ENCODE measurements at places on chromosomes 3 and 15.
A peak's percentile ranks its signal among the peaks of the same experiment; 100 is the strongest.

DNA sequence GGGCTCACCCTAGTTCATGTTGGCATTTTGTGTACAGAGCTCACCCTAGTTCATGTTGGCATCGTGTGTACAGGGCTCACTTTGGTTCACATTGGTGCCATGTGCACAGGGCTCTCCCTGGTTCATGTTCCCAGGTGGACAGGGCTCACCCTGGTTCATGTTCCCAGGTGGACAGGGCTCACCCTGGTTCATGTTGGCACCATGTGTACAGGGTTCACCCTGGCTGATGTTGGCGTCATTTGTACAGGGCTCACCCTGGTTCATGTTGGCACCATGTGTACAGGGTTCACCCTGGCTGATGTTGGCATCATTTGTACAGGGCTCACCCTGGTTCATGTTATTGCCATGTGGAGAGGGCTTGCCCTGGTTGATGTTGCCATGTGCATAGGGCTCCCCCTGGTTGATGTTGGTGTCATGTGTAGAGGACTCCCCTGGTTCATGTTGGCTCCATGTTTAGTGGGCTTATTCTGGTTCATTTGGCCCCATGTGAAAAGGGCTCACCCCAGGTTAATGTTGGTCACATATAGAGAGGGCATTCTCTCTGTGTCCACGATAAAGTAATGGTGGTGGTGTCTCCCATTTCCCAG, 31.7 kb upstream of the NR2C2 start:
- DNase-seq, result no peak

DNA sequence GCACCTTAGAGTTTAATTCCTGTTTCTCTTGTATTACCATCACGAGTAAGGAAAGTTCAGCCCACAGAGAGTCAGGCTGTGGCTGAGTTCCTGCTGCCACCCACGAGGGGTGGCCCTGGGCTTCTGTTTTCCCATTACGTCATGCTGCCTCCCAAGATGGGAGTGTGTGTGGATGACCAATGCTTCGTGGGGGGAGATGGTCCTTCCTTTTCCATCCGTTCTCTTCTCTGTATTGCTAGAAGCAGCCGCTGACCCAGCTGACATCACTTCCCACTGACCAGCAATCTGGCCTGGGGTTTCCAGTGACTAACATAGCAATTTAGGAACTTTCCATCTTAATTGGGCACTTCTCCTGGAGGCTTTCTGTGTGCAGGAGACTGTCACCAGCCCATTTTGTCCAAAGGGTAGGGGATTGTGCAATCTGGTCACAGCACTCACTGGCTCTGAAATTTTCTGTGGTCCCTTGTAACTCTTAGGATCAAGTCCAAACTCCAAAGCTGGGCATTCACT, 9.3 kb downstream of the IRAK2 start:
- no peak for DNase-seq

DNA sequence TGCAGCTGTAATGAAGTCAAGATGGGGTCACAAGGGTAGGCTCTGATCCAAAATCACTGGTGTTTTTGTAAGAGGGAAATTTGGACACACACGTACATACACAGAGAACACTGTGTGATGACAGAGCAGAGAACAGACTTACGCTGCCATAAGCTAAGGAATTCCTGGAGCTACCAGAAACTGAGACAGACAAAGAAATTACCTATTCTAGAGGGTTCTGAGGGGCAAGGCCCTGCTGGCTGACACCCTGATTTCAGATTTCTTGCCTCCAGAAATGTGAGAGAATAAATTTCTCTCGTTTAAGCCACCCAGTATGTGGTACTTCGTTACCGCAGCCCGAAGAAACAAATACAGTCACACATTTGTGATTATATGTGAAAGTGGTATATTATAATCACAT, 24.8 kb downstream of the CBLB start:
- no peak for DNase-seq

- DNase-seq, result no peak
Measured at GRCh38 chr3:6367171-6367570, 493.7 kb upstream of the GRM7 start.

GRCh38 chr15:75493732-75494131, 42.2 kb upstream of the SIN3A start:
- no peak for DNase-seq

GRCh38 chr3:153744889-153745288, 376.3 kb upstream of the ARHGEF26 start:
- DNase-seq, result no peak

DNA sequence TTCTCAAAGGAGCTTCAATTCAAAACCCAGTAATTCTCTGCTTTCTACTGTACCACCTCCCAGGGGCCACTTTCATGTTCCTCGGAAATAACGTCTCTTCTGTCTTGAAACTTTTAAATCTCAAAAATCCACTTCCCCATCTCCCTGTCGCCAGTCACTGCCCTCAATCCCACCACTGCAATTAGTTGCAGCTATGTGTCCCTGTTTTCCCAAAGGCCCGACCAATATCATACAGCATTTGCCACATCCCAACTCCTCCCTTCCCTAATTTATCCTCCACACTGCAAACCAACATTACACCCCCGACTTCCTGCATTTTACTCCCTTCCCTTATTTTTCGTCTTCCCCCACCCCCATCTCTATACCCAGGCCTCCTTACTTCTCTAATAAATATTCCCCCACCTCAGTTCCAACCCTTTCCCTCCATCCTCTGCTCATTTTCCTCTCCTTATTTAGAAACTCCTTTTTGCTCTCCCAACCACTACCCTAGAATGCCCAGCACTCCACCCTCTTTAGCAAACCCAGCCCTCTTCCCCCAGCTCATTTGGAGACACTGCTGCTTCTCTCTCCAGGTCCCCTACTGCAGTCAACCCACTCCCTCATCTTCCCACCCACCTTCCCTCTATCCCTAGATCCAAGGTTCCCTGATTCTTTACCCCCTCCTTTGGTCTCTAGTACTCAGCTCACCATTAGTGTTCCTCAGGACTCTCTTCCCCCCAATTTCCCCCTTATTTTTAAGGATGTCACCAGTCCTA, 1.1 kb downstream of the NPTN start:
- peak; percentile 6 for DNase-seq

- DNase-seq, result no peak
Measured at GRCh38 chr3:114119776-114120175, 59.1 kb downstream of the DRD3 start.

DNA sequence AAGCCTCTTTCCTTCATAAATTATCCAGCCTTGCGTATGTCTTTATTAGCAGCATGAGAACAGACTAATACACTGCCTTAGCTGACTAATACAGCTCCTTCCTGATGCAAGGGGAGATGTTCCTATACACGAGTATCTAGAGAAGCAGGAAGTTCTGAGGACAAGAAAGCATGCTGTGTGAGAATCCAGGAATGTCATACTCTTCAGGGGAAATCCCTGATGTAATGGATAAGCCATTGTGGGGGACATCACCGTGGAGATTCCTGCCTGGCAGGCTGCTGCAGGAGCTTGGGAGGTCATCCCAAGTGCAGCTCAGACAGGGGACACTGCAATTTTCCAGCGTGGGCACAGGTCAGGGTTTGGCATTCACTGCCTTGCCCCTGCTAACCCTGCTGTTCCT, 476.9 kb downstream of the NR2F2 start:
- DNase-seq, result no peak

- DNase-seq, result no peak
Measured at GRCh38 chr3:192892981-192893700, 24.5 kb downstream of the MB21D2 start.

- DNase-seq, result no peak
Measured at GRCh38 chr3:189398656-189399055, 226.9 kb downstream of the TPRG1 start.

- peak; percentile 51 for DNase-seq
Measured at GRCh38 chr3:107117922-107118536, 259.2 kb upstream of the CCDC54 start.

DNA sequence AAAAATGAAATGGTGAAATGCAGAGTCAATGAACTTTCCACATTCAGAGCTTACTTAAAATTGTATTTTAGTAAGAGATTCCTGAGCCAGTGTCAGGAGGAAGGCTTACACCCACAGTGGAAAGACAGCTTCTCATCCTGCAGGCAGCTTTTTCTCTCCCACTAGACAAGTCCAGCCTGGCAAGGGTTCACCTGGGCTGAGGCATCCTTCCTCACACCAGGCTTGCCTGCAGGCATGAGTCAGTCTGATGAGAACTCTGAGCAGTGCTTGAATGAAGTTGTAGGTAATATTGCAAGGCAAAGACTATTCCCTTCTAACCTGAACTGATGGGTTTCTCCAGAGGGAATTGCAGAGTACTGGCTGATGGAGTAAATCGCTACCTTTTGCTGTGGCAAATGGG, 3.1 kb downstream of the CCR4 start:
- no peak for DNase-seq

DNA sequence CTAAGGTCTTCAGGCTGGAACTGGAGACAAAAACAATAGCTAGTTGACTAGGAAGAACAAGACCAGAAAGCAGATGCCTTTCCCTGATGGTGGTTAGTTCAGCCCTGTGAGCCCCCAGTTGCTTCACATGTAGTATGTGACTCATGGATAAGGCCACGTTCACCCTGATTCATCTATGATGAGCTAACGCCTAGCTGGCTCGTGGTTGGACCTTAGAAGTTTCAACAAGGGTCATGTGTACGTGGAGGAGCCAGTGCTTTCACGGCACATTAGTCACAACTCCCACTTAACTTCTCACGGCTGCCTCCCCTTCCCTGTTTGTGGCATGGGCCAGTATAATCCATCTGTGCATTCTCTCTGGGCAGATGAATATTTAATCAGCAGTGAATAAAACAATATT, 20.6 kb downstream of the COL8A1 start:
- no peak for DNase-seq

GRCh38 chr3:174132006-174132405, 727.1 kb upstream of the NAALADL2 start:
- DNase-seq, result no peak

- DNase-seq, result no peak
Measured at GRCh38 chr3:177490626-177491025, 293.3 kb upstream of the TBL1XR1 start.

DNA sequence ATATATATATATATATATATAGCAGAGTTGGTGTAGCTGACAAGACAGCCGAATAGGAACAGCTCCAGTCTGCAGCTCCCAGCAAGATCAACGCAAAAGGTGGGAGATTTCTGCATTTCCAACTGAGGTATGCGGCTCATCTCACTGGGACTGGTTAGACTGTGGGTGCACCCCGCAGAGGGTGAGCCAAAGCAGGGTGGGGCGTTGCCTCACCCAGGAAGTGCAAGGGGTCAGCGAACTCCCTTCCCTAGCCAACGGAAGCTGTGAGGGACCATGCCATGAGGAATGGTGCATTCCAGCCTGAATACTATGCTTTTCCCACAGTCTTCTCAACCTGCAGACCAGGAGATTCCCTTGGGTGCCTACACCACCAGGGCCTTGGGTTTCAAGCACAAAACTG, 81.7 kb upstream of the ST3GAL6 start:
- DNase-seq, result no peak

- DNase-seq, result no peak
Measured at GRCh38 chr15:91264651-91265351, 164.7 kb downstream of the SV2B start.

DNA sequence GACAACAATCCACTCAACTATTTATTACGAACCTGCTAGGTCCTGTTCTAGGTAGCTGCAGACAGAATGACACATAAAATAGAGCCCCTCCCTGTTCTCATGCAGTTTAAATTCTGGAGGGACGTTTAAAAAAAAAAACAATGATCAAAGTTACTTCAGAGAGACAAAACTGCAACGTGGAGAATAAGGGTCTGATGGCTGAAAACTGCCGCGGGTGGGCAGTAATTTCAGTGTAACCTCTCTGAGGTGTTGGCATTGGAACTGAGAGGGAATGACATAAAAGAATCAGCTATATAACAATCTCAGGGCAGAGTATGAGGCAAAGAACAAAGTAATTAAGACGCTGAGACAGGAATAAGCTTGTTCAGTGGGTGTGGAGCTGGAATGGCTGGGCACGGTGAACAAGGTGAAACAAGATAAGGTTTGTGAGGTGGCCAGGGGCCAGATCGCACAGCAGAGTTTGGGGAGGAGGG, 19.5 kb downstream of the TBL1XR1 start:
- peak; percentile 75 for DNase-seq

DNA sequence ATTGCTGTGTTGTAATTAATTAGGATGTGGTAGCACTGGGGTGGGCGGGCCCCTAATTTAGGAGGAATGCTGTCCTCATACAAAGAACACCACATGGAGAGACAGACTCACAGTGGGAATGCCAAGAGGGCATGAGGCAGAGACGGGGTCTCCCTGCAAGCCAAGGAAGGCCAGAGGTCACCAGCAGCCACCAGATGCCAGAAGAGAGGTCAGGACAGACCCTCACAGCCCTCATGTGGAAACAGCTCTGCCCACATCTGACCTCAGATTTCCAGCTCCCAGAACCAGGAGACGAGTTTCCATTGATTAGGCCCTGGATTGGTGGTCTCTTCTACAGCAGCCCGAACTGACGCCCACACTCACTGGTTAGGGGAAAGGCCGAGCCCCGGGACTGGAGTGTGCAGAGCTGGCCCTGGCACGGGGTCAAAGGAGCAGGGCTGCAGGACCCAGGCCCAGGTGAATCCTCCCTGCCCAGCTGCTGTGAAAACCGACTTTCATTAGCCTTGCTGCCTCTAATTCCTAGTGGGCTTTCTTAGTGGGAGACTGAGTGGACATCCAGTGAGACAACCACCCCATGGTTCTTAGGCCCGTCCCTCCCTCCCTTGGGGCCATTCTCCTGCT, 43.0 kb upstream of the SLC41A3 start:
- DNase-seq, result no peak

GRCh38 chr3:110021659-110022058, 684.3 kb upstream of the DPPA4 start:
- DNase-seq, result no peak

DNA sequence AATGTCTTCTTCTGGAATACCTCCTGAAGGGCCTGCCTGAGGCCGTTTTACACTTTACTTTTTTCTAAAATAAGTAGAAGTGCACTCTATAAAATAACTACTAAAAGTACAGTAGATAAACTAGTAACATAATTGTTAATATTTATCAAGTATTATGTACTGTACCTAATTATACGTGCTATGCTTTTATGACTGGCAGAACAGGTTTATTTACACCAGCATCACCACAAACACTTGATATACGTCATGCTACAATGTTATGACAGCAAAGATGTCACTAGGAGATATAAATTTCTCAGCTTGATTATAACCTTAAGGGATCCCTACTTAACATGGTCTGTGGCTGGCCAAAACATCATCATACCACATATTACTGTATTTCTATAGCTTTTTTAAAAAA, 29.4 kb downstream of the DLG1 start:
- no peak for DNase-seq

DNA sequence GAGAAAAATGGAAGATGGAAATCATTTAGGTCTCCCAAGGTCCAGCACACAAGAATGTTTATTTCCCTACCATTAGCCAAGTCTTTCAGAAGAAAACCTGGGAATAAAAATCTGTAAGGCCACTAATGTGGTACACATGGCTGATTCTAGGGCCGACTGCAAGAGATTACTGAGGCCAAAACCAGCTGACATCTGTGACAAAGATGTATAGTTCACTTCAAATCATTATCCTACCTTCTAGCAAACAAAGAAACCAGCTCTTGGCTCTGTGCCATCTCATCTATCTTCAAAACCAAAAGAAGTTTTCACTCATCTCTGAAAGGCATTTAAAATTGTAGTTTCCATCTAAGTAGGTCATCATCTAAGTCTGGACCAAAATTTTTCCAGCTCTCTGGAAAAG, 43.9 kb downstream of the ERC2 start:
- DNase-seq, result no peak

- no peak for DNase-seq
Measured at GRCh38 chr3:138267083-138267482, 62.6 kb downstream of the NME9 start.

GRCh38 chr3:146594843-146595482, 10.2 kb downstream of the PLSCR5 start:
- peak; percentile 34 for DNase-seq

All from NCI-H1105 treated with DMSO at 0.1 percent for 48 hours (cell line).